ENCODE measurements at places on chromosomes 6 and 20.

GRCh38 chr20:4007383-4008025 lies 7.9 kb downstream of the RNF24 start:
- no peak for DNase-seq

- no peak for DNase-seq
These were observed 78.0 kb upstream of the ELOVL5 start for GRCh38 chr6:53426667-53427270.

- DNase-seq = no peak
These were observed 52.1 kb downstream of the DEK start for GRCh38 chr6:18212231-18212630.

DNA sequence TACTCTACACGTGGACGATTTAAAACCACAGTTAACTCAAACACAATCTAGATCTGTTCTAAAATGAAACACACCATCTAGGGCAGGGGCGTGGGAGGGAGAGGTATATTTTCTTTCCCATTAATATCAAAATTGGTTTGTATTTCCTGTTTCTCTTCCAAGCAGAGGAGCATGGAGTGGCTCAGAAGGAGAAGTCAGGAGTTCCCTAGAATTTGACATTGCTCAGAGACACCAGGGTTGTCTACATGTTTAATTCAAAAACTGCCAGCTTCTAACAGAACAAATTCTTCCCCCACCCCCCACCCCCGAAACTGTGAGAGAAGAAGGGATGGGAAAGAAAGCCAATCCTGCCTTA lies 2.3 kb downstream of the PREX1 start:
- no peak for DNase-seq

GRCh38 chr6:142843361-142843760 lies 101.6 kb downstream of the HIVEP2 start:
- DNase-seq = no peak

GRCh38 chr6:159595173-159595572 lies 97.9 kb downstream of the SOD2 start:
- no peak for DNase-seq

DNA sequence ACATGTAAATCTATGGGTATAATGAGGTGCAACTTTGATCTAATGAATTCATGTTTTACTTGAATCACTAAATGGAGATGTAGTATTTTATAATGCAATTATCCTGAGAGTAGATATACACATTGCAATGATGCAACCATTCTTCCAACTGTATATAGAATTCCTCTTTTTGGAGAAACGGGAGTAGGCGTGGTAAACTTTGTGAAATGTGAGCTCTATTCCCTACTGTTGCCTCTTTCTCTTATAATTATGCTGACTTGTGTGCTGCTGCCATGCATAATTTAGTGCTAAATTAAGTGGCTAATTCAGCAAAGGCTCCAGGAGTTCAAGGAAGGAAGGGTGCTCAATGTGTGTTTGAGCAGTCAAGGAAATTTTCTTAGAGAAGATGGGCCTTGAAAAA lies 116.6 kb upstream of the SLC35B3 start:
- no peak for DNase-seq

- no peak for DNase-seq
These were observed 313.5 kb upstream of the SGK1 start for GRCh38 chr6:134631398-134631924.

- DNase-seq = no peak
These were observed 150.6 kb downstream of the RPS12 start for GRCh38 chr6:132964868-132965382.

- no peak for DNase-seq
These were observed 162.7 kb downstream of the SOBP start for GRCh38 chr6:107652526-107653182.

DNA sequence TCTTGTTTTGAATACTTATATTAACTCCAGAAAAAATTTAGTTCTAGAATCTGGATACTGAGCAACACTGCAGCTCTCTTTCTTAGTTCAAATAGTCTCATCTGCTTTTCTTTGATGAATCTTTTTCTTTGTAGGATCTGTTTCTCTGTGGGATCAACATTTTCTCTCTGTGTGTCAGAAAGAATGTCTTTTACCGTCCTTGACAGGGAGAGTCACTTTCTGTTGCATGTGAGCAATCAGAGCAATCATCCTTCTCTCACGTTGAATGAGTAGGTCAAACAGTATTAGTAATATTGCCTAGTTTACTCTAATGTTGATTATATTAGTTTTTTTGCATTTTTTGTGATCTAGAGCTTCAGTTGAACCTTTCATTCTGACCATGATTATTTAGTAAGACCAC lies 130.9 kb downstream of the TRMT11 start:
- DNase-seq = no peak

GRCh38 chr20:59866338-59866737 lies 67.1 kb downstream of the SYCP2 start:
- no peak for DNase-seq

DNA sequence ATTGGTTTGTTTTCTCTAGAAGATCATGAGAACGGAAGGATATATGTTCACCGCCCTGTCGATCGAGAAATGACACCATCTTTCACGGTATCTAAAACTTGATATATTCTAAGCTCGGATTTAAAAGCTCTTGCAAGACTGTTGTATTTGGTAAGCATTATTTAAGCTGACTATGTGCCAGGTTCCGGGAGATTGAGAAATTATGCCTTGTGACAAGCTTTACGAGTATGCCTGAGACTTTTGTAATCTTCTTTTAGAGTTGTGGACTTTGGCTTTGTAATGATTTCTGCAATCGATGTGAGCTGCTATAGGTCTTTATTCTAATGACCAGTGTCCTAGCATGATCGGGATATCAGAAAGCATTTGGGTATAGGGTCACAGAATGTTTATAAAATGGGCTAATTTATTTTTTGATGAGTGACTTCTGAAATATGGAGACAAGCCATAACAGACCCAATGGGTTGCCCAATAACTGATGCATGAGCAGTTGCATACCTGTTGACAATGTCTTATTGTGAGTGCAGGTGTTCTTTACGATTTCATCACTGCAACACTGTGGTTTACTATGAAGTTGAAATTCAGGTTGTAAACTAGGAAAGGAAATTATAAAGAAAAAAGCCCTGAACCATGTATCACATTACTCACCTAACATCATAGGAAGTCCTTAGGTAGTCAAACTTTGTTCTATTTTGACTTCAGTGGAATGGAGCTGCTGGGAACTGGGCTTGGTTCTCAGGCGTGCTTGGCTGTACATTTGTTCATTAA lies 14.0 kb downstream of the CDH26 start:
- no peak for DNase-seq

DNA sequence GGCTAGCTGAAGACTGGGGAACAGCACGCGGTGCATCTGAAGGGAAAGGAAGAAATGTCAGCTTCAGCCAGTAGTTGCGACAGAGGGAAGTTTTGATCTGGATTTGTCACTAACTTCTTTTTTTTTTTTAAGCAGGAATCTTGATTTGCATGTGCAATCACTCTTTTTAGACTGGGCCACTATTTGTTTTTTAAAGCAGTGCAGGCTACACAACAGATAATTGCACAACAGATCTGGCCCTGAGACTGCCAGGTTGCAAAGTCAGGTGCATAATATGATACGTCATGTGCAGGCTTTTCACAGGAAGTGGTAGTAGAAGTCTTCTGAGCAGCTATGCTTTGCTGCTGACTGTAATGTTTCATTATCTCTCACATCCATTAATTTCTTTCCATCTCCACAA lies 13.5 kb downstream of the PFDN4 start:
- DNase-seq = no peak

GRCh38 chr20:21505161-21505809 lies 8.6 kb downstream of the NKX2-2 start:
- no peak for DNase-seq

- no peak for DNase-seq
These were observed 49.0 kb upstream of the RNF24 start for GRCh38 chr20:4064144-4064909.

- DNase-seq = no peak
These were observed 182.7 kb upstream of the PMEPA1 start for GRCh38 chr20:57892471-57892870.

GRCh38 chr6:137240168-137240567 lies 21.0 kb upstream of the IFNGR1 start:
- no peak for DNase-seq

DNA sequence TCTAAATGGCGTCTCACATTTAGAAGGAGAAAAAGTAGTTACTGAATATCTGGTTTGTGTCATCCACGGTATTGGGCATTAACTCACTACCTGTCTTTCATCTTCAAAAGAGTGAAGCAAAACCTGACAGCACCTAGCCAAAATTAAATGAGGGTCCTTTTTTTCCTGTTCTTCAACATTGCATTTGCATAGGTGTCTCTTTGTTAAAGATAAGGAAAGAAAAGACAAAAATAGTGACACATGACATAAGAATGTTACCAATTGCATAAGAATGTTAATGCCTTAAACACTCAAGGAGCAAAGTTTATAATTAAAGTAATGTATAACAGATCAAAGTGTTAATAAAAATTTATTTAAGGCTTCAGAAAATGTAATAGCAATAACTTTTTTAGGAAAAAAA lies 61.4 kb upstream of the MANEA start:
- DNase-seq = no peak

GRCh38 chr20:8386991-8387390 lies 254.9 kb downstream of the PLCB1 start:
- no peak for DNase-seq

GRCh38 chr6:136961848-136962247 lies 39.7 kb downstream of the SLC35D3 start:
- DNase-seq = no peak

DNA sequence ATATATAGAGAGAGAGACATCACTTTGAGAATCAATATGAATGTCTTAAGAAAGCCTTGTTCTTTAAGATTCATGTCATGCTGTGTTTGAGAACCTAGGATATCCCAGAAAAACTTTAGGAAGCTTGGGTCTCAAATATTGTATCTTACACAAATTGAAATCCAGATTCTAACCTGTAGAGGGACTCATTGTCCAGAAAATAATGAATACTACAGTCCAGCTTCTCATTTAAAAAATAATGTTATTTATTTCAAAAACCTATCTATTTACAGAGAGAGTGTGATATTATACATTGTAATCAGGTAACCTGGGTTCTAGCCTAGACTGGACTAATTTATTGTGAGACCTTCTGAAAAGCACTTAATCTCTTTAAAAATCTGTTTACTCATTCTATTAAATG lies 4.2 kb downstream of the RFX6 start:
- no peak for DNase-seq

DNA sequence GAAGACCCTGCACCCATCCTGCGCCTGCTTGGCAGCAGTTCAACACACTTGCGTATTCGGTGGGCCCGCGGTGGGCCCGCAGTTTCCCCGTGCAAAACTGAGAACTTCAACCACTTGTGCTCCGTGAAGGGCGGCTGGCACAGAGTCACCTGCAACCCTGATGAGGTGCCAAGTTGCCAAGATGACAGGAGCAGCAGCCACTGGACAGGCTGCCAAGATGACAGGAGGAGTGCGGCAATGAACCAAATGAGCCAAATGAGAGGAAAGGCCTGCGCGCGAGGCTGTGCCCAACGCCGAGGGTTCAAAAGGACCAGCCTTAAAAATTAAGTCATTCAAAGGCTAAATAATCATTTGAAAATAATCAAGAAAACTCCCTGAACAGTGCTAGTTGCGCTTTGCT lies 20.1 kb downstream of the DIDO1 start:
- DNase-seq = no peak

DNA sequence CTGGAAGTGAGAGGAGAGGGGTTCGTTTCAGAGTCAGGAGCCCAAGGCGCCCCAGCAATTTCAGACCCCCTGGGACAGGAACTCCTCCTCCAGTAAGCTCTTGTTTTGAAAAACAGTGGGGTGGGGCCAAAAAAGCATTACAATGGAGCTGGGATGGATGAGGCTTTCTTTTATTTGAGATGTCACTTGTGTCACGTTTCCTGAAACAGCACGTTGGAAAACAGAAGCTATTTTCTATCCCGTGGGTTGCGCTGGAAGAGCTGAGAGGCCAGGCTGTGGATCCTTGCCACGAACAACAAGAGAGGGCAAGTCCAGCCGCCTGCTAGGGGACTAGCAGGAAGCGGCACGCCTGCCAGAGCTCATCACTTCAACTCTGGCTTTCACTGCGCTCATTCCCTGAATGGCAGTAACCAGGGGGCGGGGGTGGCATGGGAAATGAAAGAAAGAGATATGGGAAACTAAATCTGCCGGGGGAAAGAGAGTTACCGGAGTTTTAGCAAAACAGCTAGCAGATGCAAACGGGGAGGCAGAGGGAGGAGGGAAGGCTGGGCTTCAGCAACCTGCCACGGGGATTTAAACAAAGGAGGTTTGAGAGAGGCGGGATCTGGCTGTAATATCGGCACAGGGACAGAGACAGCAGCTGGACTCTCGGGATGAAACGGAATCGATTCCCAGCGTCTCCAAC lies 34.6 kb downstream of the GCNT2 start:
- DNase-seq = no peak

GRCh38 chr6:125815080-125815910 lies 24.5 kb downstream of the NCOA7 start:
- no peak for DNase-seq

DNA sequence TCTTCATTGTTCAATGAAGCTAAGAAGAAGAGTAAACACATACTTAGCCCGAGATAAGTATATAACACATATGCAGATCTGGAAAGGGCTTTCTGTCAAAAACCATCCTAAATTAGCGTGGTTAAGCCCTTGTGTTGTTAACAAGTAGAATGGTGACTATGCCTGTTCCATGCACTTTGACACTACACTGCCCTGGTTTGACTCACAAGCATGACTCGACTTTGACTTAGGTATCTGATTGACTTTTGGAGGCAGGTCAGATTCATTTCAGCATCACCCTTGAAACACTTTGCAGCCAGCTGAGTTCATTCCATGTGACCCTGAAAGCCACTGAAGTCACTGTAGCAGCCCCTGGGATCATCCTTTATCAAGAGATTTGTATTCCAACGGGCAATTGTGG lies 239.8 kb downstream of the TBX18 start:
- DNase-seq = no peak

DNA sequence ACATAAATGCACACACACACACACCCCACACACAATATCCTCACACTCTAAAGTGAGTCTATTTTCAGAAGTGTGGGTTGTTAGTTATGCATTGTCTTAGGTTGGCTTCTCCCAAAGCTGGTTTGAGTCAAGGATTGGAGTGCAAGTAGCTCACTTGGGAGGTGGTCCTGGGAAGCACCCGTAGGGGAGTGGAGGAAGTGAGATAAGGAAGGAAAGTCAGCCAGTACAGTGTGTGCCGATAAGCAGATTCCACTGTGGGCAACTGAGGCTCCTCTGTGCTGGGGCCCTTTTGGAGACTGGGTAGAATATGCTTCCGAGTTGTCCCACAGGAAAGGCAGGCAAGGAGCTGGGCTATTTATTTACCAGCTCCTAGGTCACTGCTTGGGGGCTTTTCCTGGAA lies 67.2 kb downstream of the PLCB4 start:
- peak; percentile 97 for DNase-seq

DNA sequence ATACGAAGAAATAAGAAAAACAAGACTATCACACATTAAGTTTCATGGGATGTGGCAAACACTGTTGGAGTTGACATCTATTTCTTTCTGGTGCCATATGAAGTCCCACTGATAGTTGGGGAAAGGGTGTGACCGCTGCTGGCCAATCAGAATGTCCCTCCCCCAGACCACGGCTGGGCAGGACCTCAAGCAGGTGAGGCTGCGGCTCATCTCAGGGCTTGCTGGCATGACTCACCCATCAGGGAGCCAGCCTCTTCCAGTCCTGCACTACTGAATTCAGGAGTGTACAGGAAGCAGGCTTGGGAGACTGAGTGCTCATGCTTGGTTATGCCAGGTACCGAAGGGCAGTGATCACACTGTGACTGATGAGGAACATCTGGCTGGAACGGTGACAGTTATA lies 18.9 kb downstream of the PREP start:
- DNase-seq = no peak
